Natural killer cell treated with Interleukin-12 subunit alpha and Interleukin-12 subunit beta and Interleukin-15 and Interleukin-18, amount 100 ng/mL, for 72 hours (primary cell): ENCODE measurements at places on chromosomes 13 and 19.

- no peak for DNase-seq
These were observed 243.4 kb downstream of the NHLRC3 start for GRCh38 chr13:39281539-39282150.

- DNase-seq = no peak
These were observed 70.6 kb upstream of the GSX1 start for GRCh38 chr13:27721681-27722080.

DNA sequence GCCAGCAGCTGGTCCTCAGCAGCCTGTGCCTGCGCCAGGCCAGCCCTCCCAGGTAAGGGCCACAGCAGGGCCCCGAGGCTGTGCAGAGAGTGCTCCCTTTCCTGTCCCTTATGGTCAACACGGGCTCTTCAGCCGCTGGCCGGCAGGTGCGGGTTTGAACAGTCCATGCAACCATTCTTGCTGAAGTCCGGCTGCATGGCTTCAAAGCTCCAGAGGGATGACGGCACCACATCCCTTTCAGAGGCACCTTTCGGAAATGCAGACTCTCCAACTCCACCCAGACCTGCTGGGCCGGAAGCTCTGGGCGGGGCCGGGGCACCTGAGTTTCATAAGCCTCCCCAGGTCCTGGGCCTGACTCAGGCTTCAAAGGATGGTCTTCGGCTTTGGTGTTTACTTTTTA lies 81.3 kb downstream of the SPACA7 start:
- DNase-seq = no peak

- DNase-seq = no peak
These were observed 22.3 kb downstream of the ATP4B start for GRCh38 chr13:113635709-113636108.

GRCh38 chr13:46516599-46517338 lies 36.2 kb upstream of the LRCH1 start:
- DNase-seq = no peak

GRCh38 chr13:91805605-91806004 lies 407.2 kb downstream of the GPC5 start:
- DNase-seq = no peak
